ENCODE measurements at places on chromosomes 16 and 17.

GRCh38 chr17:72173499-72174116 lies 52.8 kb downstream of the SOX9 start:
- no peak for DNase-seq

- no peak for DNase-seq
These were observed 18.2 kb upstream of the ATF7IP2 start for GRCh38 chr16:10367616-10368188.

DNA sequence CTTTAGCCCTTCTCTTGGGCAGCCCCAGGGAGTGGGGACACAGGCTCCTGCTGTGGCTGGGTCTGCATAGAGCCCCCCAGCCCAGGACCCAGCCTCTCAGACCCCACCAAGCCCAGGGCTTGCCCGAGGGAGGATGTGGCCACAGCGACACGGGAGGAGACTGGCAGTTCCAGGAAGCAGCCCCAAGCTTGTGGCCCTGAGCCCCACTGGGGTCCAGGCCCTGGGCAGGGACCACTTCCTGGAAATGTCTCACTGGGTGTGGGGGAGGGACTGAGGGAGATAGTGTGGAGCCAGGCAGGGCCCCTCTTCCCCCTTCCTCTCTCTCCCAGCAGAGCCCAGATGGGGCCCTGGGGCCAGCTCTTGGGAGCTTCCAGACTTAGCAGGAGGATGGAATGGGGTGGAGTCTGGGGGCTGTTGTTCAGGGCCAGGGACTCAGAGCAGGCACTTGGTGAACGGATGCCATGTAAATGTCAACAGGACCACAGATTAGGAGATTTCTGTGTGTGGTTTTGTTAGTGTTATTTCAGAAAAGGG lies 35.3 kb downstream of the ADGRG5 start:
- no peak for DNase-seq

- no peak for DNase-seq
These were observed 5.3 kb upstream of the WDR24 start for GRCh38 chr16:695355-696089.

- DNase-seq = peak; percentile 86
These were observed 3.9 kb upstream of the NLRC5 start for GRCh38 chr16:56985288-56985961.

GRCh38 chr17:79047923-79048825 lies 24.2 kb downstream of the C1QTNF1 start:
- no peak for DNase-seq

DNA sequence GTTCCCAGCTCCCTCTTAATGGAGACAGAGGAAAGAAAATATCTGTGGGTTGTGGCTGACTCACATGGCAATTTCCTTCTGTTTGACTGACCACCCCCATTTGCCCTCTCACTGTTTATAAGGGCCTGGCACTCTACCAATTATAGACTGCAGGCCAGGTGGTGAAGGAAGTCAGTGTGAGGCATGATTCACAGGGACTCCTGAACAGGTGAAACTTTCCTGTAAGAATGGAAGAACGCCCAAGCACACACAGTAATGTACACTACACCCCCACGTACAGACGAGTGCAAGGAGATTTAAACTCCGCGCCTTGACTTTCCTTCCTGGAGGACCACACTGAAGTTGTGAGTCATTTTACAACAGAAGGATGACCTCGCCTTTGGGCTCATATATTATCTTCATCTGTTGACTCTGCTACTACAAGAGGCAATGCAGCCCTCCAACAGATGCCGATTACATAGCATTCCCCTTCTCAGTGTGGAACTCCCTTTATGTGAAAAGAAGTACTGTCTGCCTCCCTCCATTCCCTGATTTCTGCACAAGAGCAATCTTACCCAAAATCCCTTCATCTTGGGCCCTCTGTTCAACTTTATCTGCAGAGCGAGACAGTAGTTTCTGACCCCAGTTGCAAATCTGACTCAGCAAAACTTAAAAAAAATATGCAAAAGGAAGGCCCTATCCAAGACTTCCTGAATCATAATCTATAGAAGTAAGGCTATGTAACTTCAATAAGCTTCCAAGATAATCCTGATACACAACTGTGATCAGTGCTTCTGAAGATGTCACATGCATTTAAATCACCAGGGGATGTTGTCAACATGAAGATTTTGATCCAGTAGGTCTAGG lies 163.6 kb downstream of the SHISA6 start:
- DNase-seq = peak; percentile 25

GRCh38 chr16:675884-676564 lies 553 bp downstream of the RHBDL1 start:
- no peak for DNase-seq

DNA sequence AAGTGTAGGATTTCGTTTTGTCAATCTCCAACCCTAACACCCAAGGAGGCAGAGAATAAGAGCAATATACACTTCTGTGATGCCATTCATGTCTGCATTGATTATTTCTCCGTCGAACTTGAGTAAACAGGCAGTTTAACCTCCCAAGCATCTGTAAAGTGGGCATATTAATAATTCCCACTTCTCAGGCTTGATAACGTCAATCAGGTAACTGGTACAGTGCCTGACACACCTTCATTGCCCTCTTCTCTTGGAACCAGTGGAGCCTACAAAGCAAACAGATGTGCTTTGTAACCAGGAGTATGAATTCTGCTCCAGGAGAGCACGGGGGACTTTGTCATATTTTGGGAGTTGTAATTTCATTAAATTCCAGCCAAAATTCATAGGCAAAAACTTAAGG lies 32.5 kb upstream of the PLCG2 start:
- DNase-seq = no peak

DNA sequence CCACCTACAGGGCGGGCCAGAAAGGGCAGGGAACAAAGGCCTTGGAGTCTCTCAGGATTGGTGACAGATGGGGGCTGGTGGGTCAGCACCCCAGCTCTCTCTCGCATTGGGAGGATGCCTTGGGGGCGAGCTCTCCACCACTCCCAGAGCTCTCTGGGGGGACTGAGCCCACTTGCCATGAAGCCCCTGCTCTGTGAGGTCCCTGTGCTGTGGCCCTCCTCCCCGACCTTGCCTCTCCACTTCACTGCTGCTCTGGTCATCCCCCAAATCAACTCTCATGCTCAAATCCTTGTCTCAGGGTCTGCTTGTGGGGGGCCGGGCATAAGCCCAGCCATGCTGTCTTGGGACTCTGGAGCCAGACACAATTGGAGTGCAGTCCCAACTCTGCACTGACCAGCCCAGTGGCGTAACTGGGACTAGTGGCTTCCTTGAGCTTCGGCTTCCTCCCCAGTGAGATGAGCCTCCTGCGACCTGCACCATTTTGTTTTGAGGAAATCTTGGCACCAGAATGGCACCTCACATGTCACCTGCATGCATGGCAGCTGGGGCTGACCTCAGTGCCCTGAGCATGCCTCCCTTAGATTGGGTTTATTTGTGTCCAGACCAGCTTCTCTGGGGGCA lies 184.5 kb downstream of the IRF8 start:
- no peak for DNase-seq

DNA sequence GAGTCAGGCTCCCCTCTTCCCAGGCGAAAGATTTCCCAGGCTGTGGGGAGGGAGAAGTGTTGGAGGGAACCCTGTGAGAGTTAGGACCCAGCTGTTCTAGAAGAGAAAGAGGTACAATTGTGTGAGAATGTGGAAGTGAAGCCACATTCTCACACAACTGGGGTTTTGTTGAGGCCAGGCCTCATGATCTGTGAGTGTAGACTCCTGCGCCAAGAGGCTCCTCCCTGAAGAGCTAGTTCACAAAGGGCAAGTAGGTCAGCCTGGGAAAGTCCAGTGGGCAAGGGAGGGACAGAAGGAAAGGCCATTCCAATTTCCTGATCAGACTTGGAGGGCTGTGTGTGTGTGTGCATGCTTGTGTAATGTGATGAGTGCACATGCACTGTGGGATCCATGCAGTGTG lies 15.2 kb downstream of the CD300LF start:
- DNase-seq = no peak

GRCh38 chr17:71869293-71869692 lies 251.5 kb upstream of the SOX9 start:
- DNase-seq = no peak

DNA sequence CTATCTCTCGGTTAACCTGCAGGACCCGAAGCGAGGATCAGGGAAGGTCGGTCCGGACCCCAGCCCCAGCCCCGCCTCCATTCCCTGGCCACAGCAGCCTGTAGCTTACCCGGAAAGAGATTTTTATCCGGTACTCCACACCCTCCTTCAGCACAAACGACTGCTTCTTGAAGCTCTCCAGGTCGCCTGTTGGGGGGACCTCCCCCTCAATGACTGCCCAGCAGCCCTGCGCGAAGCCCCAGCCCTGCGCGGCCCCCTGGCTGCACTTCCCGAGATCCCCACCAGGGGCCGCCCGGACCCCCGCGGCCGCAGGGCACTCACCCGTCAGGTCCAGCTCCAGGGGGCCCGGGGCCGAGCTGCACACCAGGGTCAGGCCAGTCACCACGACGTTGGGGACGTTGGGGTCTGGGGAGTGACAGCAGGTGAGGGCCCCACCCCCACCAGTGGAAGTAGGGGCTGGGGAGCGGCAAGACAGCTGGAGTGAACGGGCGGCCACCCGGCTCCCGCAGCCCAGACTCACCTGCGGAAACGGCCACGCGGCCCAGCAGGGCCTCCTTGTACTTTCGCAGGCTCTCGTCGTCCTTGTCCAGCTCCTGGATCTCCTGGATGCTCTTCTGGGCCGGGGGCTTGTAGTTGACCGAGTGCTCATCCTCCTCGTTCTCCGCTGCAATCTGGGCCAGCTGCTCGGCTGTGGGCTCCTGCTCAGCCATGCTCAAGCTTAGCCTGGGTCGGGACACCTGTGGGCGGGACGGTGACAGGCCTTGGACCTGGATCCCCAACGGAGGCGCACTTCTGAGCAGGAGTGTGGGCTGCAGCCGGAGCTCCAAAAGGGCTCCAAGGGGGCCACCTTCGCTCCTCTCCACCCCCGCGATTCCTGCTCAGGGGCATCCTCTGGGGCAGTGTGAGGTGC lies 1.7 kb downstream of the ARHGDIA start:
- DNase-seq = peak; percentile 45

GRCh38 chr17:57608369-57609124 lies 136.6 kb downstream of the CCDC182 start:
- no peak for DNase-seq

GRCh38 chr17:61847659-61848058 lies 15.7 kb downstream of the BRIP1 start:
- no peak for DNase-seq

- peak; percentile 80 for DNase-seq
These were observed 10.2 kb downstream of the BAHCC1 start for GRCh38 chr17:81405411-81405872.

GRCh38 chr16:86899757-86900156 lies 321.4 kb downstream of the FOXL1 start:
- DNase-seq = peak; percentile 93

DNA sequence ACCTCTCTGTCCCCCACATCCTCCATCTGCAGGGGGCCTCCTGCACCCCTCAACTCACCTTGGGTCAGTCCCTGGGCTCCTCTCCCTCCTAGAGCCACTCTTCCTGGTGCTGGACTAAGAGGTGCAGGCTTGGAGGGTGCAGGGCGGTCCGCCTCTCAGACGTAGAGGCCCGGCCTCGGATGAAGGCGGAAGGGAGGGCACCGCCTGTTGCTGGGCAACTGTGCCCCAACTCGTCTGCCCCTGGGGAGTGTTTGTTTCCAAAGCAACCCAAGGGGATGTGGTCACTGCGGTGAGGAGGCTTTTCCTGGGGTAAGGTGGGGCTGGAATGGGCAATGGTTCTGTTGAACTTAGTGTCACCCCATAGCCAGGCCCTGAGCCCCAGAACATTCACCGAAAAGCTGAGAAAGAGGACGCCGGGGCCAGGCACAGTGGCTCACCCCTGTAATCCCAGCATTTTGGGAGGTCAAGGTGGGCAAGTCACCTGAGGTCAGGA lies at the start of gene C16orf54:
Gene C16orf54 (minus strand): TSS at position 138 of the 493 bp plus-strand sequence. CDS start 1,039 bp downstream, outside the sequence.
- no peak for DNase-seq

DNA sequence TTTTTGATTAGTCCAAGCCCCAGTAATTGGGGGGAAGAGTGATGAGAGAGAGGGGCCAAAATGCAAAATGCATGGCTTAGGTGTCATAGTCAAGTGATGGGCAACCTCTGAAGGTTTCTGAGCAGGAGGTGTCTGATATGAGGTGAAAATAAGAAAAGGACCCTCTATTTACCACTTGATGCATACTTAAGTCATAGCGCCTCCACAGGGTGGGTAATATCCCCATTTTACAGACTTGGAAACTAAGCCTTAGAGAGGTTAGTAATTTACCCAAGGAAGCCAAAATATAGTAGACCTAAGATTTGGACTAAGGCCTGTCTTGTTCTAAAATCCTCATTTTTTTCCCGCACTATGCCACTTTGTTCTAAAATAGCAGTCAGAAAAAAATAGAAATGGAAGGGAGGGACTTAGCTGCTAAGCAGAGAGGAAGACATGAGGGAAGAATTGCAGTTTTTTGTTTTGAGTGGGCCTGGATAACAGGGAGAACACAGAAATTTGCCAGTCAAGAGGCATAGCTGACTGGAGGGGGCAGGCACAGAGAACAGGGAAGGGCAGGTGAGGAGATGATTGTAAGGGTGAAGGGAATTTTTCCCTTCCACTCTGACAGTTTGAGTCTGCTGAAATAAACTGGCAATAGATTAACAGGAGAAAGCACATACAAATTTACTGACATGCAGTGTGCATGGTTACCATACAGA lies 2.3 kb upstream of the GRB2 start:
- no peak for DNase-seq

DNA sequence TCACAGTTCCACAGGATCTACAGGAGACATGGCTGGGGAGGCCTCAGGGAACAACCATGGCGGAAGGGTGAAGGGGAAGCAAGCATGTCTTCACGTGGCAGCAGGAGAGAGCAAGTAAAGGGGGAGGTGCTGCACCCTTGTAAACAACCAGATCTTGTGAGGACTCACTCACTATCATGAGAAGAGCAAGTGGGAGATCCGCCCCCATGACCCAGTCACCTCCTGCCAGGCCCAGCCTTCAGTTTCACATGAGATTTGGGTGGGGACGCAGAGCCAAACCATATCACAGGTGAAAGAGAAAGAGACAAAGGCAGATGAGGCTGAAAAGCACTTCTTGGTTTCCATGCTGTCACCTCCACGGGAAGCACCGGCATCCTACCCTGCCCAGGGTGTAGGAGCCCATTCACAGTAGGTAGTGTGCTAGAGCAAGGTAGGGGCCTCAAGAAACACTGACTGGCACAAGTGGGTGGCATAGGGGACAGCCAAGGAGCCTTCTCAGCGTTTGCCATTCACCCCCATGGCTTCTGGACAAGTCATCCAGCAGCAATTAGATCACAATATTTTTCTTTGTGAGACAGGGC lies 6.6 kb downstream of the NARF start:
- DNase-seq = no peak

DNA sequence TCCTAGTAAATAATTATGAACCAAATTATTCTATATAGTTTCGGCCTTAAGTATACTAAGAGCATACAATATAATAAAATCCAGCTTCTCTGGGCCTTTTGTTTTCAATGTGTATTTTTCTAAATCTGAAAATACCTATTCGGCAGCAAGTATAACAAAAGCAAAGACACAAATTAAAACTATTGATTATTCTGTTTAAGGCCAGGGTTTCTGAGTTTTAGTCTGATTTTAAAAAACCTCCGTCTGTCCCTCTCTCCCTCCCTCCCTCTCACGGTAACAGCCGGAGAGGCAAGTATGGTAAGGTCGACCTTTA lies 1.5 kb downstream of the TOB1 start:
- DNase-seq = no peak

DNA sequence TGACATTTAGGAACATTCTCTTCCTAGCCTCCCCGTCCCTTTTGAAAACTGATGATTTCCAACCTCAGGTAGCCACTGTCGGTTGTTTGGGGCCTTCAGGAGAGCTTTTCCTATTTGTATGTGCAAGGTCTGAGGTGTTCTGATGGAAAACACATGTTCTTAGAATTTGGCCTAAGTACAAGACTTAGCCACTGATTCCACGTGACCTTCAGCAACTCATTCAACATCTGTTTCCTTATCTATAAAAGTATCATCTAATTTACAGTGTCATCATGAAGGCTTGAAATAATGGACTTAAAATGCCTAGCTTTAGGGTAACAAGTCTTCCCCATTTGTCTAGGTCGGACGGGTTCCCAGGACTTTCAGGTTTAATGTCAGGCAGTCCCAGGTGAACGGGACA lies 259.3 kb downstream of the SOX9 start:
- DNase-seq = no peak

Measured in fibroblast of skin of abdomen (primary cell).